ENCODE measurements at places on chromosomes 6 and 20.

DNA sequence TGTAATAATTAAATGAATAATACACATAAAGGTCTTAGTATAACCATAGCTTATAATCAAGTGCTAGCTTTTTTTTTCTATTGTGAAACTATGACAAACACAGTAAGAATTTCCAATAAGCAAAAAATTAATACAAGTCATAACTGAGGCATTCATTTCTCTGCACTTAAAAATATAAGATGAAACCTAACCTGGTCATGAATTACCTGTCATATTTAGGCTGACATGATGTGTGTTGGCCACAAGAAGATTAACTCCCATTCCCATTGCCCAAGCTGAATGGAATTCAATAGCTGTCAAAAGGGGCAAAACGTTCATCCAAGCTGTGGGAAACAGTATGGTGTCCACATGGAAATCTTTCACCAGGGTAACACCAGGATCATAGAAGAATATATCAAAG lies 5.4 kb downstream of the VNN2 start:
- DNase-seq: no peak

- no peak for DNase-seq
These were observed 88.8 kb downstream of the MAP3K4 start for GRCh38 chr6:161080263-161080970.

DNA sequence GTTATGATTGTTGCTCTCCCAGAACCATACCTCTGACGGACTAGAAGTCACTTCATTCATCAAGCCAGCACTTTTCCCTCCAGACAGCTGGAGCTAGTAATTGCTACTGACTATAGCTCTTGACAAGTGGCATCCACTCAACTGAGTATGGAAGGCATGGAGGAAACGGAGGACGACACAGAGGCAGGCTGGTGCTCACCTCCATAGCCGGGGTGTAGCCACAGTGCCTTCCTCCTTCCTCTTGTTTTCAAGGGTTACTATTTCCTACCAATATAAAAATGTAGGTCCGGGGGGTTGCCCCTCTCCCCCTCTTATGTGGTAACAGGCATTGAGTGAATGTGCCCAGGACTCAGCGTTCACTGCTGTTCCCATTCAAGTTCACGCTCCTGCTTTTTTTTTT lies 23.5 kb upstream of the FOXC1 start:
- no peak for DNase-seq

- no peak for DNase-seq
These were observed 16.1 kb upstream of the LMBRD1 start for GRCh38 chr6:69812746-69813427.

- no peak for DNase-seq
These were observed 166.7 kb downstream of the TTLL2 start for GRCh38 chr6:167491438-167492099.

DNA sequence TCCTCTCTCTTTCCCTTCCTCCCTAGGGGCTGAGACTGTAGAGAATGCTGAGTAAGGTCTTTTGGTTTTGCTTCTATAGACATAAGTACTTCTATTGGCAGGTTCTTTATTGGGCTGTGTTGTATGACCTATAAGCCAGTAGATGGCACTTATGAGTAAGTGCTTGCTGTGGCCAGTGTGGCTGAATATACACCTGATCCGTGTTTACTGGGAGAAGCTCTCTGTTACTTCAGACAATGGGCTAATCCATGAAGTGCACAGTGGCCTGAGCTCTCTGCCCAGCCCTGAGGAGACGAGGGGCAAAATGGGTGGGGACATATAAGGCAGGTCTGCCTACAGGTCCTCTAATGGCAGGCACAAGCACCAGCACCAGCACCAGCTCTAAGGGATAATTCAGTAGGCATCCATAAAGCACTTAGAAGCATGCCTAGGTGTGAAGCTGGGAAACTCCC lies 610.3 kb downstream of the RNF144B start:
- DNase-seq: no peak

GRCh38 chr6:149889326-149889725 lies 8.6 kb downstream of the RAET1E start:
- no peak for DNase-seq

- no peak for DNase-seq
These were observed 11.4 kb upstream of the SIRT5 start for GRCh38 chr6:13563009-13563408.

DNA sequence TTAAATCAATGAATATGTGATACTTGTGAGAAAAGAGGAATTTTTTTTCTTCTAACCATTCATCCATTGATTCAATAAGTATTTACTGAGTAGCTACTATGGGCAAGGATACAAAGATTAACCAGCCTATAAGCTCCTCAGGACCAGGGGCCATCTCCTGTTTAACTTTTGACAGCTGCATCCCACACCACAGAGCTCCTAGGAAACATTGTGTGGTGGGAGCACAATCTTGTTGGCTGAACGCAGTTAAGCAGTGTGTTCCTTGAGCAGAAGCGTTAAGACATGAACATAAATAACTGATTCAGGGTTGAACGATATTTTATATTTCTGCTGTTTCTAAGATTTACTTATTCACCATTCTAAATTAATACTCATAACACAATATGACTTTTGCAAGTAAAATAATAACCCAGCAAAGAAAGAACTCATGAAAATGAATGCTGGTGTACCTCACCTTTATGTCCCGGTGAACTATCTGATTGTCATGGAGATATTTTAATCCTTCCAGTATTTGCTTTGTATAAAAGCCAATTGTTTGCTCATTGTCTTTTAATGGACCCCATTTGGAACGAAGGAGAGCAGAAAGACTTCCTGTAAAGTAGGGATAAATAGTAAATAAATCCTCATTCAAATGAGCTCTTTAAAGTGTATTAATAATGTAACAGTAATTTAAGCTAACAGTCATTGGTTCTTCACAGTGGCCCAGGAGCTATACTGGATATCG lies 62.6 kb upstream of the MAP7 start:
- DNase-seq: no peak

GRCh38 chr6:24472181-24472580 lies 17.2 kb downstream of the GPLD1 start:
- DNase-seq: no peak

DNA sequence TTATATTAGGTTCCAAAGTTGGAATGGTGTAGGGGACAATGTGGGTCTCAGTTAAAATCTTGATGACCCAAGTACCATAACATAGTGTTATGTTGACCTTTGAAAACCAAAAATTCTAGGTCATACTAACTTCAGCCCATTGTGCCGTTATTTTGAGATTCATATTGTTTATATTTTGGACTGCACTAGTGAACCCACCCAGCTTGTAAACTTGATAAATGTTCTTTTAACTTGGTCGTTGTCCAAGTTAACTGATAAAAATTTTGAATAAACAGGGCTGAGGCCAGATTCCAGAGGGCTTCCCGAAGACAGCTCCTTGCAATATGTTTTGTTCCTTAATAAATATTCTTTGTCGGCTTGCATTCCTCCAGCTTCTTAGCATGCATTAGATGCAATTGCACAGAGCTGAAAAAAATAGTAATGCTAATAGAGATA lies 90.3 kb downstream of the BCAS1 start:
- no peak for DNase-seq

DNA sequence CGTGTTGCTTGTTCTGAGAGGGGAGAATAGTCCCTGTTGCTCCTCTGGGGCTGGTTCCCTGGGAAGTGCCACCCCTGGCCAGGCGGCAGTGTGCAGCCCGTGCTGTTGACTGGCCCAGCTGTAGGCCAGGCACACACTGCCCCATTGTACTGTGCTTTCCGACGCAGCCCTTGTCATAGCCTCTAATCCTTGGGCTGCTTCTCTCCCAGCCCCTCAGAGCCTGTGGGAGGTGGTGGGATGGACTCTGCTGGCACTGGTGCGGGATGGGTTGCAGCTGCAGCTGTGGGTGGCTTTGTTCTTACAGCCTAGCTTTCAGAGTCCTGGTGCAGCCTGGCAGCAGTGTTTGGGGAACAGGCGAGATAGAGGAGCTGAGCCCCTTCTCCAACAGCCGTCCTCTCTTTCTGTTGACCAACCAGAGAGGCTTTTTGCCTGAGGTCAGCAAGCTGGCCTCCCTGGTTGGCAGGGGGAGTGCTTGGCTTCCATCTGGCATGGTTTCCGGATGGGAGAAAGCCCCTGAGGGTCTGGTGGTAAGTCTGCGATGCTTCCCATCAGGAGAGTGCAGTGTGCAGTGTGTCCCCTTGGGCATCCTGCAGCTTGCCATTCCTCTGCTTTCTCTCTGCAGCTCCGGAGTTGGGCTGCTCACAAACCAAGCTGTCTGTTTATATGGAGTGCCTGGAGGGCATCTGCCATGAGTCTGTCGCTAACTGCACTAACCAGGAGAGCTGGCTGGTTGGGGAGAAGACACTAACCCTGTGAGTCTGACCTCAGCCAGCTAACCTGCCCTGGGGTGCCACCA lies 12.1 kb downstream of the TJAP1 start:
- peak; percentile 98 for DNase-seq

DNA sequence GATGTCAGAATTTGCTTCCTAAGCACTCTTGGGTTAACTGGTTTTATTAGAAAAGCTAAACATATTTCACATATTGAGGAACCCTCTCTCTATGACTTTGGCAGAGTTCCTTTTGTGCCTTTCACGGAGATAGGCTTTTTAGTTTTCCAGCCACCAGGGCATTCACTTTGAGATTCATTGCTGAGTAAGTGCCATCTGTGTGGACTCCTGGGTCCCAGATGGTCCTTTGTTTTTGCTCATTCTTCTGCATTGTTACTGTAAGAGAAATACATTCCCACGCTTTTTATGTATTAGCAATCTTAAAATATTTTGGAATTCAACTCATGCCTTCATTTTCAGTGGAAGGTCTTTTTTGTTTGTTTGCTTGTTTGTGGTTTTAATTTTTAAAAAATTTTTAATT lies 76.3 kb upstream of the PHACTR2 start:
- peak; percentile 8 for DNase-seq

DNA sequence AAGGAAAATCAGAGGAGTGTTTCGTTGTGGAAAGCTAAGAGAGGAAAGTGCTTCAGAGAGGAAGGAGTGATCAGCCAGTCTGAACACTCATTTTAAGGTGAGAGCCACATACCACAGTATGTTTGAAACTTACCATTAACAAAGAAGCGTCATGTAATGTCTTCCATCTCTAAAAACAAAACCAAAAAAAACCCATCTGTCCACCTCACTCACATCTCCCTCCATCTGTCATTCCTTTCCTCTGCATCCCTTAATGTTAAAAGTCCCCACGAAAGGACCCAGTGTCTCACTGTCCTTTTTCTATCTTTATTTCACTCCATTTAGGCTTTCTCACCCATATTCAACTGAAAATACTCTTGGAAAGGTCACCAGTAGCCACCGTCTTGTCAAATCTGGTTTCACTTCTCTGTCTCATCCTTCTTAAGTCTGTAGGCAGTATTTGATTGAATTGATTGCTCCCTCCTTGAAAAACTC lies 59.4 kb upstream of the GNRH2 start:
- no peak for DNase-seq

DNA sequence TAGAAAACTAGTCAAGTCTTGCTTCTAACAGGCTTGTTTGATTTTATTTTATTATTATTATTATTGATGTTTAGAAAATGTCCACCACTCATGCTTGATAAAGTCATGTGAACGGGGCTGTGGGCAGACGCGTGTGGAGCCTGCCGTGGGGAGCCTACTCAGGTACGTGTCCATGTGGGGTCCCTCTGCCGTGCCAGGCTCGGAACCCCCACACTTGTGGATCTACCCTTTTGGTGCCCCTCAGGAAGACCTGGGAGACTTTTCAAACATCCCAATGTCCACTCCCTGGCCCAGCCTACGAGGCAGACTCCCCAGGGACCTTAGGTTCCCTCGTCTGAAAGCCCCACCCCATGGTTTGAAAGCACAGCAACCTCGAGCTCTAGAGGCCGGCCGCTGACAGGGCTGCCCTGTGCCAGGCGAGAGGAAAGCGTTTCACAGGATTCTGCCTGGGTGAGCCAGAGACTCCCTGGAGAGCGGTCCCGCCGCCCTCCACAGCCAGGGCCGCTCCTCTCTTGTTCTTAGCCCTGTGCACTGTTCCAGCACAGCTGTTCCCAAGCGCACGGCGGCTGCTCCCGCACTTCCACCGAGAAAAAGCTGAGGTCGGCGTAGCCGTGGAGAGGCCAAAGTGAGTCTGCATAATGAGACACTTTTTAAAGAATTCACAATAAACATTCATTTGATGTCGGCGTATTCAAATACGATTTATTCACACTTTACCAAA lies 249.7 kb downstream of the TTLL2 start:
- no peak for DNase-seq

- no peak for DNase-seq
These were observed 202.2 kb upstream of the CCN2 start for GRCh38 chr6:132153221-132153898.

GRCh38 chr6:167526465-167527368 lies 201.8 kb downstream of the TTLL2 start:
- no peak for DNase-seq

DNA sequence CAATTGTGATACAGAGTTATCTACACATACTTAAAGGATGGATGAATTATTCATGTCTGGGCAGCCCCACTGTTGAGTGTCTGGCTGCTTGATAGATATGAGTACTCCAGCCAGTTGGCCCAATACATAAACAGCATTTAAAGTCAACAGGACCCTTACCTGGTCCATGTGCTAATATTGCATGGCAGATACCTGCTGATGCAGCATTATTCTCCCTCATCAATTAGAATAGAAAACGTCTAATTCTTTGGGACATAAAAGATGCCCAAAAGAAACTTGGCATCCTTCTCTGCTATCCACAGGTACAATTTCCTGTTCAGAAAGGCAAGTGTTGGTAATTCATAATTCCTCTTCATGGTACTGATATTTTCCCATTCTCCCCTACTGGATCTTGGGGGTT lies 550.8 kb downstream of the TFAP2B start:
- DNase-seq: no peak

- no peak for DNase-seq
These were observed 61.7 kb downstream of the E2F3 start for GRCh38 chr6:20463396-20463795.

GRCh38 chr20:58360936-58361335 lies 28.1 kb upstream of the VAPB start:
- DNase-seq: no peak

DNA sequence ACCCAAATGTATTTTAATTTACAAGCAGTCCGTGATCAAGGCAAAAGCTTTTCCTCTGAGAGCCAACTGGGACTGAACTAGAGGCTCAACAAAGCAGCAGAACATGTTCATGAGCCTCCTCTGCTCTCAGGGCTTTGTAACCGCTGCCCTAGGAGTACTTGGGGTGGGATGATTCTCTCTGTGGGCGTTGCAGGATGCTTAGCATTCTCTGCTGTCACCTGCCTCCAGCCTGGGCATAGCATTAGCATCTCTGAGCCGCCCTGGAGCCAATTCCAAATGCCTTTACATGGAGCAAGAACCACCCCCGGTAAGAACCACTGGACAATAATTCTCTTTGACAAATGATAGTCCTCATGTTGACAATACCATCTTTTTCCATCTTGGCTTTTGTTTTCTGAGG lies 237.6 kb upstream of the CDH4 start:
- no peak for DNase-seq

- DNase-seq: no peak
These were observed 4.1 kb downstream of the ZC3H12D start for GRCh38 chr6:149480502-149481280.

DNA sequence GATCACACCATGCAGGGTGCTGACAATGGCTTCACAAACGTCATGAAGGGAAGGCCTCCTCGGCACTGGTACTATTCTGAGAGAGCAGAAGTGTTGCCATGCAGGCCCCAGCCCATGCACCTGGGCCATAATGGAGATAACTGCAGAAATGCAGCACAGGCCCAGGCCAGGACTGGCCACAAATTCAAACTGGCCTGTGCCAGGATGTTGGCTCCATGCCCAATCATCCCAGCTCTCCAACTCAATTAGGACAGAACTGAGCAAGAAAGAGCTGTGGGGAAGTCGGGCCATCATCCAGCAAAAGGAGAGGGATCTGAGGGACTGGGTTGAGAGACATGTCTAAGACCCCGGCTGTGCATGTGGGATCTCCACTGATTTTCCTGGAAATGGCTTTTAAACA lies 48.9 kb upstream of the SYNDIG1 start:
- no peak for DNase-seq

- no peak for DNase-seq
These were observed 159.8 kb downstream of the PLCB1 start for GRCh38 chr20:8291873-8292272.

All from hippocampal formation (tissue), 2 donors.